ENCODE measurements at places on chromosomes 7 and 10.

DNA sequence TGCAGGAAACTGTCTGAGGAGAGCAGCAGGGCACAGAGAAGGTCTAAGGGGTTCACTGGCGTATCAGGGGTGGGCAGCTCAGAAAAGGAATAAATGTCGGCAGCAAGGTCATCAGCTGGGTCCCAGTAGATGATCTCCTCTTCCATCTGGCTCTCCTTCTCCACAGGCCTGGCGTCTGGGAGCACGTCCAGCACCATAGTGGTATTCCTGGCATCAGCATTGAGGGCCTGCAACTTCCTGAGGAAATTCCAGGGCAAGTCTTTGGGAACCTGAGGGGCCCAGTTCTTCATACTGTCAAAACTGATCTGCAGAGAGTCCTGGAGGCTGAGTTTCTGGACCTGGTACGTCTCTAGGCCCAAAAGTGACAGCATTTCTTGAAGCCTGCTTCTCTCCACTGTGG, 9.6 kb upstream of the MRPS24 start:
- DNase-seq: no peak

DNA sequence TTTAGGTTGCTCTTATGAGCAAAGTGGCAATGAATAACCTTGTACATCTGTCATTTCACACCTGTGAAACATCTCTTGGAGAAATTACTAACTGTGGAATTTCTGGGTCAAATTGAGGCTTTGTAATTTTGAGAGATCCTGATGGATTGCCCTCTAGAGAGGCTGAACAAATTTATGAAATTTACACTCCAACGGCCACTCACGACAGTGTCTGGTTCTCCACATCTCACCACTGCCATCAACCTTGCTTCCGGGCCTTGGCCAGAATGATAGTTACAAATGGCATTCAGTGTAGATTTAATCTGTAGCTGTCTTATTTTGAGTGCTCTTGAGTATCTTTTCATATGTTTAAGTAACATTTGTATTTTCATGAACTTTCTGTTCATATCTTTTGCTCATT, 117.4 kb downstream of the TMEM178B start:
- DNase-seq: no peak

GRCh38 chr10:116798859-116799258, 50.4 kb upstream of the ENO4 start:
- no peak for DNase-seq

- DNase-seq: no peak
These were observed 130.3 kb downstream of the SRI start for GRCh38 chr7:88089561-88089960.

DNA sequence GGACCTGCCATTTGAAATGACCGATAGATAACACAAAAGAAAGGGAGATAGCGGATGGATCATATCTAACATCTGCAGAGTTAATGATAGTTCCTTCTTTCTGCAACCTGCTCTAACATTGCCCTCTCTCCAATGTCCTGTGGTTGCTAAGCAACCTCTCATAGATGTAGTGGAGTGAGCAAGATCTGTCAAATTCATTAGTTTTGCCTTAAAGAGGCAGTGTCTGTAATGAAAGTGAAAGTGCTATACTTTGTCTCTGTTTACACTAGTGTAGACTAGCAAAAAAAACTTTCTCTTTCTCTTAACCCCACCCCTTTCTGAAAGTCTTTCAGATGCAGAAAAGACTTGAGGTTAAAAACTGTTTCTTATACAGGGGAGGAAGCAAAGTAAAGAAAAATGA, 1196.9 kb downstream of the SORCS3 start:
- no peak for DNase-seq
